ENCODE measurements at places on chromosomes 4 and X.
A peak's percentile ranks its signal among the peaks of the same experiment; 100 is the strongest.

DNA sequence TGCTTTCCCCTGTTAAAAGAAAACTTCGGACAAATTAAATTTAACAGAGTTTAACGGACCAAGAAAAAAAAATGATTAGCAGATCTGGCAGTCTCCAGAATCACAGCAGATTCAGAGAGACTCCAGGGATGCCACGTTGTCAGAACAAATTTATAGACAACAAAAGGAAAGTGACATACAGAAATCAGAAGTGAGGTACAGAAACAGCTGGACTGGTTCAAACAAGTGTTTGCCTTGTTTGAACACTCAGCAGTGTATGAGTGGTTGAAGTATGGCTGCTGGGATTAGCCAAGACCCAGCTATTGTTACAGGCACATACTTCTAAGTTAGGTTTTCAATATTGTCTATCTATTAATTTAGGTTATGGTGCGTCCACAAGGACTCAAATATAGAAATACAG lies 19.1 kb downstream of the PIR start:
- DNase-seq, result peak; percentile 20

GRCh38 chr4:76758290-76758882 lies 139.6 kb downstream of the SOWAHB start:
- peak; percentile 2 for DNase-seq

GRCh38 chr4:34422472-34423175 lies 1821.7 kb downstream of the ARAP2 start:
- DNase-seq, result peak; percentile 6

DNA sequence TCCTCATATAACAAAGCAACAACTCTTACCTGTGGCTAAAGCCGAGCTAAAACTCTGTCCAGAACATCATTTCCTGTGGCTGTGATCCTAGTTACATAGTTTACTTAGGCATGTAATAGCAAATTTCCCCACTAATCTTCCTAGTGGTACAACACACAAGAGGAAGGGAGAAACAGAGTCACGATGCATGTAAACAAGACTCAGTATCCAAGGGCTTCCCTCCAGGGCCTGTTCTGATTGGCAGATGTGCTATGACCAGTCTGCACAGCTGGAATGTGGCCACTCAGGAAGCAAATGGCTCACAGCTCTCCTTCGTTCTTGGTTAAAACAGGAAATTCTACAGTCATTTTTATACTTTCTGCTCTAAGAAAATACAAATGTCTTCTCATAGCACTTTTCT lies 49.2 kb upstream of the PRSS48 start:
- DNase-seq, result no peak

- DNase-seq, result no peak
These were observed 2.4 kb upstream of the LOC101059915 start for GRCh38 chrX:71664889-71665491.

GRCh38 chr4:153933915-153934687 lies 145.2 kb upstream of the SFRP2 start:
- no peak for DNase-seq

- no peak for DNase-seq
These were observed 174.6 kb downstream of the ZNF330 start for GRCh38 chr4:141395246-141395830.

- DNase-seq, result no peak
These were observed 430.7 kb downstream of the IDS start for GRCh38 chrX:149074398-149074797.

DNA sequence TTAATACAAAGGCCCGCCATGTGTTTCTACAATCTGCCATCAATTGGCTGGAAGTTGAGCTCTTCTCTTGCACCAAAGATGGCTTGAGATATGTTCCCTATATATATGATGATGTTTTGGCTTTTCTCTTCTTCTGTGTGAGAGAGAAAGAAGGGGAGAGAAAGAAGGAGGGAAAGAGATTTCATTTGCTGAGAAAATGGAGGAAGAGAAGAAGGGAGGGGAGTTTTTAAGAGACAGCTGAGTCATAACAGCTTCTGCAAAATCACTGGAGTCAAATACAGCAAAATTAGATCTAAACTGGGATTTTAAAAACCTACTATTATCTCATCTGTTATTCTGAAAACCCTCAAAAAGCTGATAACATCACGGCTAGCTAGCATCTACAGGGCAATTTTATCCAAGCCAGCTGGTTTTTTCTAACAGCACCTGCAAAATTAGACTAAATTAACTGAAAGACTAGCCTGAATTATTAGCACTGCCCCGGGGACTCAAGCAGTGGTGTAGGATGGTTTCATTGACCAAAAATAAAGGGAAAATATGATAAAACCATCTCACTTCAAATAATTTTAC lies 647.6 kb upstream of the ACTRT1 start:
- no peak for DNase-seq

DNA sequence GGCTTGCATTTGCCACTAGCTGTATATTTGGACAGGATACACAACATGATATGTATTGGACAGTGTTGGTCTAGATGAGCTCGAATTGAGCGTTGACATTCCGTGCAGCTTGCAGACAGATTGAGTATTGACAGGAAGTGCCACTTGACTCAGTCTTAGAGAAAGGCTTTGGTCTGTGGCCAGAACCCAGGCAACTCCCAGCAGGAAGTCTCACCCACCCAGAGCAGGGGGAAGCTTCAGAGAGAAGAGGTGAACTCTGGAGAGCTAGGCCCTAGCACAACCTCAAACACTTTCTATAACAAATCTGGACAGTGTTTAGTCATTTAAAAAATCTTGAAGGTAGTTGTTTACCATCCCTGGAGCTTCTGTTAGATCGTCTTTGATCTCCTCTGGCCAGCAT lies 280.5 kb downstream of the FBXW7 start:
- DNase-seq, result peak; percentile 73

- DNase-seq, result no peak
These were observed 206.7 kb downstream of the MGST2 start for GRCh38 chr4:139872274-139872673.
